Fibroblast of skin of right biceps (primary cell): ENCODE measurements at places on chromosomes 7 and 10.

GRCh38 chr7:55085511-55086412 is 66.9 kb downstream of the EGFR start:
- no peak for DNase-seq

DNA sequence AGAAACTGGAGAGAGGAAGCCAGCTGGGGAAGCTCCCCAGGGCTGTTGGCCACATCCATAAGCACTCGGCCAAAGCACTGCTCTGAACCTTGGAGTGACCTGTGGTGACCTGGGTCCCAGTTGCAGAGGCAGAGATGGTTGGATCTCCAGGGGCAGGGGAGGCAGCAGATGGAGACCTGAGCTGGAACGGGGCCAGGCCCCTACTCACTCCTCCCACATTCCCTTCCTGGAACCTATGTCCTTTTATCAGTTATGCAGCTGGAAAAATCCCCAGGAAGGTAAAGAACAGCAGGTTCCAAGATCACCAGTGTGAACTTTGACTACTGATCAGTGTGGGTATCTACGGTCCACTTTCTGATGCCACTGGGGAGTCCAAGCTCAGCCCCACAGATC is 9.6 kb upstream of the PNLIPRP2 start:
- DNase-seq = no peak

GRCh38 chr10:88541116-88541626 is 41.9 kb downstream of the RNLS start:
- DNase-seq = no peak

- peak; percentile 73 for DNase-seq
Observed at GRCh38 chr10:49280001-49280408, 19.0 kb upstream of the C10orf71 start.

DNA sequence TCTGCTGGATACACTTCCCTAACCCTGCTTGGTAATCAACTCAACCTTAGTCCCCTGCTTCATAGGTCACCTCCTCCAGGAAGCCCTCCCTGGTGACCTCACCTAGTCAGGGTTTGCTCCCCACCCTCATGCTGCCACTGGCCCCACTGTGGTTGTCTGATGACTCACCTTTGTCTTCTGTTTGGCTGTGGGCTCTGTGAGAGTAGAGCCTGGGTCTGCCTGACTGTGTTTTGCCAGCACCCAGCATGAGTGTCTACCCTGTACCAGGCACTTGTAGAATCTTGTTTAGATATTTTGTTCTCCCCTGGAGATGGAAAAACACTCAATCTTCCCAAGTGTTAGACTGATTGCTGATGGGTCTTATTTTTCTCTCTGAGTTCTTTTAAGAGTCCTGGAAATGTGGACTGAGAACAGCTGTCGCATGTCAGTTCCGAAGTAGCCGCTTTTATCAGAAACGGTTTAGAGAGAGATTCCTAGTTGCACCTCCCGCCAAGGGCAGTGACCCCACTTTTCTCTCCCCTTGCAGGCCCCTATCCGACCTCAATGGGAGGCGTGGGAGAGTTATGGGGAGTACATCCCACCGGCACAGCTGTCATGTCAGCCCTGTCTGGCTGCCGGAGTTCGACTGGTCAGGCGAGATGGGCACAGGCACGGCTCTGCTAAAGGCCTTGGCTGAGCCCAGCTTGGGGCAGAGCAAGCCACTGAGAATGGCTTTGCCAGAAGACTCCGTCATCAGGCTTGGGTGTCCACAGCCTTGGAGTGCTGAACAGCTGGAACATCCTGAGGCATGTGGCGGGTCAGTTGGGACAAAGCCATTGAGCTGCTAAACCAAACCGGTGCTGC is 134.3 kb downstream of the GRK5 start:
- DNase-seq = peak; percentile 77

- DNase-seq = peak; percentile 76
Observed at GRCh38 chr7:128705891-128706333, 33.2 kb upstream of the CALU start.

- peak; percentile 64 for DNase-seq
Observed at GRCh38 chr10:3720228-3721019, 64.6 kb downstream of the KLF6 start.

DNA sequence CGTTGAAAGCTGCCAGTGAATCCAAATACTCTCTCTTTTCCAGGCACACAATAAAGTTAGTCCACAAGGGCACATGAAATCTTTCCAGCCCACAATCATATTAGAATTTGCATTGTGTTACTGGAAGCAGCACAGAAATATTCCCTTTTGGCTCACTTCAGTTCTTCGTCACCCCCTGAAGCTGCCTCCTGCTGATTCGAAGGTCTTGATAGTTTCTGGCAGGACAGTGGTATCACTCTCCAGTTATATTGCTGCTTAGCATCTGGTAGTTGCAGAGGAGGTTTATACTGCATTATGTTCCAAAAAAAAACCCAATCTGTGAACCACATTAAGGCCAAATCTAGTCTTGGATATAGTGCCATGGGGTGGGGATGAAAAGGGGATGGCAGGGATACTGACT is 253.2 kb downstream of the BICC1 start:
- no peak for DNase-seq

DNA sequence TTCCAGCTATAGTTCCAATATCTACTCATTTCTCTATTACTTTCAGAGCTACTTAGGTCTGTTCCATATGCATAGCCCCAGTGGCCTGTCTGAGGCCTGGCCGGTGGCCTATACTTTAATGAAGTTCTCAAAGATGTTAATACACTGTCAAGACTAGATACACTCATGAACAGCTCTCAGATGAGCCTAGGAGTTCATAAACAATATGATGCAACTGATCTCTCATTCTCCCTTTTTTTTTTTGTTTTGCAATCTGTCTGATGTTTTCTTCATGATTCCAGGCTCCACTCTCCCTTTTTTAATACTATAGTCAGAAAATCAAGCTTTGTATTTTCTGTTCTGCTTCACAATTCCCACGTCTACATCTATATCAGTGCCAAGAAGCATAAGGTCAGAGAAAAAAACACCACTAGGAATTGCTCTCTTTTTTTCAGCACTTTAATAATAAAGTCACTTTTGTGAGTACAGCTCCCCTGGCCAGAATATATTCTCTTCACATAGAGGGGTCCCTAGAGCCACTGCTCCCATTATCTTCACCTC is 321.0 kb downstream of the C7orf25 start:
- DNase-seq = no peak

DNA sequence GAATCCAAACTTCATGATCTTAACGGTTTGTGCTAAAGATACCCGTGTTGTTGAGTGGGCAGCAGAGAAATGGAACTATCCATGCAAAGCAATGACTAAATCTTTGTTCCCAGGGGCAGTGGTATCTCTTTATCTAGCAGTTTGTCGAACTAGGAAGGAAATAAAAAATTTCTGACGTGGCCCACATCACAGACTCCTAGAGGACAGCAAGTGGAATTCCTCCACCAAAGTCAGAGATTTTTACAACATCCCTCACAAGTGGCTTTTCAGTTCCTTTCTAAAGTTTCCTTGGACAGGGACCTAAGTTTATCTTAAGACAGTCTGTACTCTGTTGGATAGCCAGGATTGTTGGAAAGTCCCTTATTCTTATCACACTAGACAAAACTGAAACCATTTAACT is 136.0 kb downstream of the RAPGEF5 start:
- no peak for DNase-seq

GRCh38 chr7:29647020-29647654 is 83.5 kb downstream of the PRR15 start:
- peak; percentile 10 for DNase-seq

GRCh38 chr10:122307669-122308416 is 36.7 kb downstream of the BTBD16 start:
- peak; percentile 99 for DNase-seq

- no peak for DNase-seq
Observed at GRCh38 chr7:149811221-149811620, 27.0 kb upstream of the ZNF862 start.

GRCh38 chr10:48330269-48330668 is 23.8 kb downstream of the MAPK8 start:
- DNase-seq = no peak

DNA sequence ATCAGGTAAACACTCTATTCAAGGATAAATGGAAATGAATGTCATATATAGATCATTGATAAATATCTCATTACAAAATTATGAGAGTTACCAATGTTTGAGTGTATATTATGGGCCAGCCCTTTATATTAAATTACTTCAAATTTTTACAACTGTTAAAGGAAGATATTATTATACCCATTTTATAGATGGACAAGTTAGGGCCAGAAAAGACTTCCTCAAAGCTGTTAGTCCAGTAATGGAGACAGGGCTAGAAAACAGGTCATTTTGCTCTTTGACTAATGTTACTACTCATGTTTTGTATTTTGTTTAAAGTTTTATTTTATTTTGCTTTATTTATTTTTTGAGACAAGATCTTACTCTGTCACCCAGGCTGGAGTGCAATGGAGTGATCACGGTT is 101.6 kb downstream of the CFTR start:
- DNase-seq = no peak

DNA sequence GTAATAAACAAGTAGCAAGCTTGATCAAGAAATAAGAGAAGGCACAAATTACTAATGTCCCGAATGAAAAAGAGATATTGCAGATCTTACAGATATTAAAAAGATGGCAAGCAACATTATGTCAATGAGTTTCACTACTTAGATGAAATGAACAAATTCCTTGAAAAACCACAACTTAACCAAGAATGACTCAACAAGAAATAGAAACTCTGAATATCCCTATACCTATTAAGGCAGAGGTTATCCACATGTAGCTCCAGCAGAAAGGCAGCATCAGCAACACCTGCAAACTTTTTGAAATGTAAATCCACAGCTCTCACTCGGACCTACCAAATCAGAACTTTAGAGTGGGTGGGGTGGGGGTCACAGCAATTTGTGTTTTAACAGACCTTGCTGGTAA is 33.6 kb downstream of the PDE1C start:
- DNase-seq = peak; percentile 49

- no peak for DNase-seq
Observed at GRCh38 chr7:81533426-81533825, 236.4 kb downstream of the HGF start.

- DNase-seq = no peak
Observed at GRCh38 chr7:148299350-148300276, 291.0 kb upstream of the C7orf33 start.

DNA sequence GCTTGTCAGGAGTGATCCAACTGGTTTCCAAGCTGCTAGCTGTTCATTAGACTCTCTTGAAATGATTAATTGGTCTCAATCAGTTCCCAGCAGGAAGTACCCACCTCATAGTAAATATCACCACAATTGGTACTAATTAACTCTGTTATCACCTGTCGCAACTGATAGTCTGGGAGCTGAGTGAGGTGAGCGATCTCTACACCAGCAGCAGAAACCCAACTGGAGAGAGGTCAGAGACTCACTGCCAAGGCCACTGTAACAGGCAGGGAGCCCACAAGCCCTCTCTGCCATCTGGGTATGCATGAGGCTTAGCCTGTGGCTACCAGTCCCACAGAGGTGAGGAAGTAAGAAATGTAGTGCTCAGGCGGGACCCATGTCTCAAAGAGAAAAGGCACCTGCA is 245.5 kb downstream of the DYNC1I1 start:
- DNase-seq = no peak

DNA sequence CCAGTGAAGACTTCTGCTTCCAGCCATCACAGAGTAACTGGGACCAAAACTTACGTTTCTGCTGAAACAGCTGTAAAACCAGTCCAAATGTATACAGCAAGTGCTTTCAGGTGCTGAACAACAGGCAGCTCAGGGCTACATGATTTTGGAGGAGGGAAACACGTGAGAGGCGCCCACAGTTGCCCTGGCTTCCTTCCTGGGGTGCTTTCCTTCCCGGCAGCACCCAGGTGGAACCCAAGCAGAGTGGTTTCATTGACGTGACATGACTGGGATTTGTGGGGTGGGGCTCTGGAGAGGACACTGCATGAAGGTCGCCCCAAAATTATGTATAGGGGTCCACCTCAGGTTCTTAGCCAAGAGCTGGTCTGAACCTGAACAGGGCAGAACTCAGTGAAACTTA is 34.2 kb downstream of the IL2RA start:
- no peak for DNase-seq

DNA sequence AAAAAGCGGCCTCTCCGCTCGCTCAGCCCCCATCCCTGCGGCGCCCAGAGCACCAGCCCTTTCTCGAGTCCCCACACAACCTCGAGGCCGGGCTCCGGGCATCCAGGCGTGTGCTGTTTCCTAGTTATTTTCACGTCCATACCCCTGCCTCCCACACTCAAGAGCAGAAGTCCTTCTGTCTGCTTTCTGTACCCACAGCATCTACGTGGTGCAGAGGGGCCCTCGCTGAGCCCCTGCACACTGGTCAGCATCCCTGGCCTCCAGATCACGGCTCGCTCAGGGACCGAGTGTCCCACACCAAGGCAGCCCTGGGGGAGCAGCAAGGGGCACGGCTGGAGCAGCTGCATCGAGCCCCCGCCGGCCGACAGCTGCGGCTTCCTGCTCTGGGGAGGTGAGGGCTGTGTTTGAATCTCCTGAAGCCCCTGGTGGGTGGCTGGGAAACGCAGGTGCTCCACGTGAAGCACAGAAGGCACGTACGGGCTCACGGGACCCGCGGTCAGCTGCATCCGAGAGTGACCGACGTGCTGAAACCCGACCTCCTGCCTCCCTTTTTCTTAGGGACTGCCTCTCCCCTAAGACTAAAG is 333.1 kb downstream of the DNAJB6 start:
- no peak for DNase-seq

GRCh38 chr10:35153716-35154115 is 27.1 kb downstream of the CREM start:
- DNase-seq = no peak

GRCh38 chr7:140977741-140978140 is 37.0 kb downstream of the MRPS33 start:
- no peak for DNase-seq

GRCh38 chr7:27176524-27176845 is 2.4 kb upstream of the HOXA10 start:
- DNase-seq = no peak

DNA sequence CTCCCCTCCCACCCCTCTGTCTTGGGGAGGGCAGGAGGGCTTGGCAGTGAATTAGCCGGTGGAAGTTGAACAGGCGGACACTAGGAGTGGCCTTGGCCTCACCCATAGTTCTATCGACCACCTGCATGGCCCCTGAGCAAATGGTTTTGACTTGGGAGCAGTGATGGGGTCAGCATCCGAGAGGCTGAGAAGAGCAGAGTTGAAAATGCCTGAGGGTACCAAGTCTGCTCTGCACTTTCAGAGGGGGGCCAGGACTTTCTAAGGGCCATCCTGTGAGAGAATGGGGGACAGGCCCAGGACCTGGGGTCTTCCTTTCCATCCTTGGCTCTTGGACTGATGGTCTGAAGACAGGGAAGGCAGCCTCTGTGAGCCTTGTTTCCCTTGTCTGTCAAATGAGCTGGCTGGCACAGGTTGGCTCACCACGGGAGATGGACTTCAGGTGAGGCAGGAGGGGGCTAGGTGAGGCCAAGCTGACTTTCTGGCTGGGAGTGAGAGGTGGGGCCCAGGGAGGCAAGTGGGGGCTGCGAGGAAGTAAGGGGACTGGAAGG is 29.4 kb downstream of the CDH23 start:
- no peak for DNase-seq

DNA sequence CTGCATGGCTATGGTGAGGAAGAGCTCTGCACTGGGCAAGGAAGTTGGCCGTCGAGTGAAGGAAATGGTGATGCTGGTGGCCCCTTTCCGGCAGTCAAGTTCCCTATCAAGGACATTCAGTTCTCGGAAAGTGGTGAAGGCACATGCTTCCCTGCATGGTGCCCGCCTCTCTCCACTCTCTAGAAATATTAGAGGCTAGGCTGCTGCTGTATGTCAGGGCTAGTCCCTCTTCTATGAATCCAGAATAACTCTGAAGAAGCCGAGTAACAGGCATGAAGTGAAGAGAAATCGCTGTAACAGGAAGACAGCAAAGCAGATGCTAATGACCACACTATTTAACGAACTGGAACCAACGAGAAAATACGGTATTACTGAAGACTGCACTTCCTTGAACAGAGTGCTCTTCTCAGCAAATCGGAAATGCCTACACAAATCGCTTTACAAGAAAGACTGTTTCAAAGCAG is 5.4 kb downstream of the IDI1 start:
- no peak for DNase-seq
